ENCODE measurements at places on chromosomes 1 and 21.

DNA sequence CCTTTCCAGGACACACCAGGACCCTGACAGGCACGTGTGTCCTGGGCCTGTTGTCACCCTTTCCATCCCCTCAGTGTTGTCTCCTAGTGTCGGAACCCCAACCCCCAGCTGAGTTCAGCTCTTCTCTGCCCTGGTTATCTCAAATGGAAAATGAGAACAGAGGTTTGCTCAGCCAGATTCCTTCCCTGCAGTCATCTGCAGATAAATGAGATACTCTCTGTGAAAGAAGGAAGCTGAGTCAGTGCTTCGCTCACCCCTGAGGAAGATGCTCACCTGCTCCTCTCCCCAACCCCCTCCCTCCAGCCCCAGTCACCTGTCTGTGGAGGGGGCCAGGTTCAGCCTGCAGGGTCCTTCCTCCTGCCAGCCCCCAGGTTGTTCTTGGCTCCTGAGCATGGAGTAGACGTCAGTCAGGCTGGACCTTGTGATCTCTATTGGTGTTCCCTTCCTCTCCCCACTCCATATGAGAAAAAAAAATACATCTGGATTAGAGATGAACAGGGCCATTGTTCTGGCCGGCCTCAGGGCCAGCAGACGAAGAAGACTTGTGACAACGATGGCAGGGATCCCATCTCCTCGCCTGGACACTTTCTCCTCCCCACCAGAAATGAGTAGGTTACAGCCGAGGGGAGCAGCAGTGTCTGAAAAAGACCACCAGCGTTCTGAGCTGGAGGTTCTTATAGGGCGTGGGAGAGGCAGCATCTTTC lies 20.9 kb downstream of the PHGDH start:
- no peak for DNase-seq

- DNase-seq = no peak
Measured at GRCh38 chr1:211492511-211493132, 660 bp upstream of the RD3 start.

DNA sequence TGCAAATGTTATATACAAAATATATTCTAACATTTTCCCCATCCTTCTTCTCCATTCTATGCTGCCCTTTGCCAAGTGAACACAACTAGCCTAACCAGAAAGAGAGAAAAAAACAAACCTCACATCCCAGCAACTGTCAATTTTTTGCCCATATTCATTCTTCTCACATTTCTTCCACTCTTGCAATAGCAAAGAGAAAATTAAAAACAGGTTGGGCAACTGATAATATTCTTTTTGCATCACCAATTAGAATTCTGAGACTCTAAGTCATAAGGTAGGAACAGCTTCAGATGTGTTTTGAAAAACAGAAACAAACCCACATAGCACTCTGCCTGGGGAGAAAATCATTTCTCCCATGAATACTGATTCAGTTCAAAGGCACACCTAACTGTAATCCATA lies 25.2 kb upstream of the EXO1 start:
- DNase-seq = no peak

GRCh38 chr21:26320596-26320995 lies 150.0 kb upstream of the APP start:
- DNase-seq = no peak

DNA sequence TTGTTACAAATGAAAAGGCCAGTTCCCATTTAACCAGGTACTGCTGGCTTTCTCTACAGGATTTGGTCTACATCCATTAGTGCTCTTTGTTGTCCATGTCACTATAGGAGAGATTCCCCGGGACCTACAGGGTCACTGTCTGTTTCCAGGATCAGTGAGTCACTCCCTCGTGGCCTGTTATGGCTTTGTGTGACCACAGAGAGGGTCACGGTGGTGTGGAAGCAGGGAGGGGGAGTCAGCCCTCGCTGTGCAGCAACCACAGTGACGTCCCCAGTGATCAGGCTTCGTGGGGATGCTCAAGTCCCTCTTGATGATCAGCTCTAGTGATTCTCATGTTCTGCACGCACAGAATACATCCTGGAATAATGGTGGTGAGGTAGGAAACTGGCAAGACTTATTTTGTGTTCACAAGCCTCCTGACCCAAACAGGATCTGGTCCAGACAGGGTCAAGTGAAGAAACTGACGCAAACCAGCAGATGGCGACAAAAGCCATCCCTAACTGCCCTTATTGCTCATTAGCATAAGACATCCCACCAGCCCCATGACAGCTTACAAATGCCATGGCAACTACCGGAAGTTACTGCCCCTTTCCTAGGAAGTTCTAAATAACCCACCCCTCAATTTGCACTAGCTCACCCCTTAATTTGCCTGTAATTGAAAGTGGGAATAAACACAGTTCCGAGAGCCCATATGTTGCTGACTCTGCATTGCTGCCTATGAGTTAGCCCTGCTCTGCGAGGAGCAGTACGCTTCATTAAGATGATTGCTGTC lies 98.5 kb downstream of the DISC1 start:
- no peak for DNase-seq

DNA sequence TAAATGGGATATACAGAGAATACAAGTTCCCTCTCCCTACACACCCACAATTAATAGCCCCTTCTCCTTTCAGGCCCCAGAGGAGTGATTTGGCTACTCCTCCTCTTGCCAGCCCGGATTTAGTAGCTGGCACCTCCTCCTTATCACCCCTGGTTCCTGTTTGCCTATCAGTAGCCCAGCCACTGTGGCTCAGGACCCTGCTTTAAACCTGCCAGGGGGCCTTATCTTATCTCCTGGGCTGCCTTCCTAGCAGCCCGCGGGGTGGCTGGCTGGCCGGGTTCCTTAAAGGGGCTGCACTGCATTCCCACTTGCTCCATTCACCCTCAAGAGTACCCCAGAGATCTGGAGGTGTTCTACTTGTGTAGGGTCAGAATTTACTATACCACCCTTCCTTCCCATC lies 70.4 kb downstream of the PLEKHA6 start:
- DNase-seq = no peak

DNA sequence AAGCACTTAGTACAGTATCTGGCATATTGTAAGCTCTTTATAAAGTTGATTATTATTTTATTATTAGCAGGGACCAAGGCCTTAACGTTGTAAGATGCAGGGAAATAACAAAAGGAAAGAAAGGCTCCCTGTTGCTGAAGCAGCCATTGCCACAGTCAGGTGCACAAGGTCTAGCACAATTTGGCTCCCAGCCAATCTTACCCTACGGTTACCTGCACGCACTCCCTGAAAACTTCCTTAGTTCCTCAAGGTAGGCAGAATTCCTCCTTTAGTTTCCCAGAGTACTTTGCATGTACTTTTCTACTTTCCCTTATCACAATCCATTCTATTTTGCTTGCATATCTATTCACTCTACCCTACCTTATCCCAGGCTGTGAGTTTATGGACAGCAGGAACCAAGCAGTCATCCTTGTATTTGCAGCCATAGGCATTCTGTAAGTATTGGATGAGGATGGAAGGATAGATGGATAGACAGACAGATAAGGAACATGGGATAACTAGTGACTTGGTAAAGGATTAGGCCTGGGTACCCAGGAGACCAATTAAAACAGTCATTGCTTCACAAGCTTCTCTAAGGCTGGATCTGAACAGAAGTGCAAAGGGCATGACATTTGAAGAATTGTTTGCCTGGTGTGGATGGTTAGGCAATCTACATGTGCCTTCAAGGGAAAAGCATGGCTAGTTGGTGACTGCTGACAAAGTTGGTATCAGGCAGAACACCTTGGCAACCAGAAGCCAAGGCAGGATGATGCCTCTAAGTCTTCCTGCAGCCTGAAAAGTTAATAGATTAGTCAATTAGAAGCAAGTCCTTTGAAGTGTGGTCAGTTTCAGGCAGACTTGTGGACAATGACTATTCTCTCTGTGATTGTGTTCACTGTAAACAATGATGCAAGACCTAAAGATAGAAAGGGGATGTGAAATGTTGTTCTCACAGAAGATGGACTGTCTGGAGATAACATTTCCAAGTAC lies 20.8 kb upstream of the JAK1 start:
- no peak for DNase-seq

- no peak for DNase-seq
Measured at GRCh38 chr1:197595304-197595904, 179.9 kb downstream of the DENND1B start.

DNA sequence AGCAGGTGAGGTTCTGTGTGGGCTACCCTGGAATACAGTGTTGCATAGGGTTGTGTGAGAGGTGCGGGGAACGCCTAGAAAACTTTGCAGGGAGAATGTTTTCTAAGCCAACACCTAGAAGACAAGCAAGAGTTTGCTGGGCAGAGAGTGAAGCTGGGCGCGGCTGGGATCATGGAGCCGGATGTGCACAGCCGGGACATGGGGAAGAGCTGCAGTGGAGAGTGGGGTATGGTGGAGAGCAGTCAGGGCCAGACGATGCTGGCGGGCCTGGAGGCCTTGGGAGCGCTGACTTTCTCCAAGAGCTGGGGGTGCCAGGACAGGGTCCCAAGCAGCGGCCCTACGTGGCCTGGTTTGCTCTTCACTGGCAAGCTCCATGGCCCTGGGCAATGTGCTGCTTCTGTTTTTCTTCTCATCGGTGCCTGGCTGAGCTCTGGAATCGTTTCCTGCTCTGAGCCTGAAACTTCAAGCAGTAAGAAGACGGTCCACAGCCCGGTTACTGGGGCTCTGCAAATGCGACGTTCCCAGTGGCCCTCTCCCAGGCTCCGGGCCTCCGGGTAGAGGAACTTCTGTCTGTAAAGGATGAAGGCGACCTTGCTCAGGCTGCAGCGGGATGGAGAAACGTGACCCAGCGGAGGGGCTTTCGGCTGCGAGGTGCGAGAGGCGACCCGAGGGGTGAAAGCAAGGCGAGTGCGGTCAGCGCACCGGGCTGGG lies 51.9 kb upstream of the CD34 start:
- no peak for DNase-seq
